ENCODE measurements at places on chromosomes 6 and 20. TPM values are rescaled to one million over a fixed set of nuclear protein-coding genes. Genes with fewer than 3 reads are reported as not detected.

- DNase-seq, result no peak
Observed at GRCh38 chr20:8190043-8190880, 58.2 kb downstream of the PLCB1 start.

GRCh38 chr6:40778918-40779317, 191.8 kb upstream of the LRFN2 start:
- DNase-seq, result no peak

- no peak for DNase-seq
Observed at GRCh38 chr20:35893942-35894341, 60.4 kb downstream of the SCAND1 start.

DNA sequence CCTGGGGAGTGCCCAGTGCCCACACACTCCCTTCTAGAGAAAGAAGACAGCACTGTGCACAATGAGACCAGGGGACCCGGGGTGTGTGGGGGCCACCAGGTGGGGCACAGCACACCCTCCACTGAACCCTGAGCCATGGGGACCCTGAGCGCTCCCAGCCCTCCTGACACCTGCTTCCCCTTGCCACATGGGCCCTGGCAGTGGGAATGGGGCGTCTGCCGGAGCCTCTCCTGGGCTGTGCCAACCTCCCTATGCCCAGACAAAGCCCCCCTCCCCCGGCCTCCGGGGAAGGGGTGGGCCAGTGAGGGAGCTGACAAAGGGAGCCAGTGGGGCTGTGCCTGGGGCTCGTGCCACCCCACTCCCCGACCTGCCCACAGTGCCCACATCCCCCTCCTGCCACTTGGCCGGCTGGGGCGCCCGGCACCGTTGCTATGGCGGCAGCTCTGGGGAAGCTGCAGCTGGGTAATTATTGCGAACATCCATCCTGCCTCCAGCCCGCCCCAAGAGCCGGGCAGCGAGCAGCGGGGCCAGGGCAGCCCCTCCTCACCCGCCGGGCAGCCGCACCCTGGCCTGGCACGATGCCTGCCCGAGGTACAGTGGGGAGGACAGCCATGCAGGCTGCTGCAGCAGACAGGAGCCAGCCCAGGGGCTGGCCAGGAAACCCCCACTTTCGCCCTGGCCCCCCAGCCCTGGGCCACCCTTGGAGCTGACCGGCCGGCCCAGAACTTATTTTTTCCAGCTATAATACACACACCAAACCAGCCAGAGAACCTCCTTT, 41.9 kb upstream of the NOL4L start:
- DNase-seq, result no peak

The PIM1 gene
- total RNA-seq, result 26.2 TPM

The RIPPLY2 gene
- total RNA-seq, result not detected

GRCh38 chr6:156774863-156775405, 2.2 kb upstream of the ARID1B start:
- no peak for DNase-seq

- no peak for DNase-seq
Observed at GRCh38 chr6:41638935-41639808, 904 bp downstream of the MDFI start.

- DNase-seq, result no peak
Observed at GRCh38 chr6:43924222-43924702, 154.3 kb downstream of the VEGFA start.

GRCh38 chr6:138004430-138005287, 102.6 kb downstream of the PERP start:
- DNase-seq, result no peak

GRCh38 chr20:61934716-61935530, 130.8 kb downstream of the TAF4 start:
- no peak for DNase-seq

DNA sequence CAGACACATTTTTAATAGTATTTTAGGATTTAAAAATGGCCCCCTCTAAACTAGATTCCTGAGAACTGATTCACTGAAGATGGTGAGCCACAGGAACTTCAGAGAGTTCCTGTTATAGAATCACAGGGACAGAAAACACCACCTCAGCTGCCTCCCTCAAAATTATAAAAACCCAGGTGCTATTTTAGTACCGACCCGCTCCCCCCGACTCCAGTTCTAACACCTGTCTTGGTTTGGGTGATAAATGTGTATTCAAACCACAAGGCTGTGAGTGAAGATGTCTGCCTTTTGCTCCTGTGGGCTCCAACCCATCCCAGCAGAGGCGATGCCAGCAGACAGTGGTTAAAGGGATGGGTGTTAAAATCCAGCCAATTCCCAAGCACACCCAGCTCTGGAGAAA, 127.4 kb upstream of the LY86 start:
- no peak for DNase-seq

The ACSS2 gene
- 35.0 TPM for total RNA-seq

GRCh38 chr6:122352981-122353664, 46.3 kb upstream of the HSF2 start:
- DNase-seq, result no peak

GRCh38 chr6:15658181-15658744, 4.6 kb downstream of the DTNBP1 start:
- no peak for DNase-seq

The TFAP2D gene
- total RNA-seq, result not detected

Measured in mesothelial cell of epicardium (in vitro differentiated cells).